ENCODE measurements at places on chromosomes 11 and 22. TPM values are rescaled to one million over a fixed set of nuclear protein-coding genes. Genes with fewer than 3 reads are reported as not detected.
A peak's percentile ranks its signal among the peaks of the same experiment; 100 is the strongest.

Gene BIRC3
- total RNA-seq, result 1.0 TPM

- no peak overlapping the region for H3K4me3 ChIP-seq
- no peaks in the 10 kb centered on the region for H3K4me1 ChIP-seq
- DNase-seq, result no peak
- no peaks in the 10 kb centered on the region for H3K36me3 ChIP-seq
- H3K27me3 ChIP-seq, result no peaks in the 10 kb centered on the region
Measured at GRCh38 chr11:24240496-24241175, 256.2 kb upstream of the LUZP2 start.

GRCh38 chr11:86672007-86672621 lies at the start of gene ME3:
Gene ME3, minus strand, starts transcription at chr11:86672616.
- H3K4me1 ChIP-seq, result peaks cover 56% of the 10 kb centered on the region
- peak within 1 kb of the TSS; percentile 75 for H3K4me3 ChIP-seq
- H3K27ac ChIP-seq, result peak within 1 kb of the TSS; percentile 87
- peak; percentile 85 for DNase-seq
- no peaks in the 10 kb centered on the region for H3K27me3 ChIP-seq

- no peak overlapping the region for H3K4me3 ChIP-seq
- H3K27ac ChIP-seq, result no peak overlapping the region
- no peaks in the 10 kb centered on the region for H3K27me3 ChIP-seq
- no peaks in the 10 kb centered on the region for H3K36me3 ChIP-seq
- H3K4me1 ChIP-seq, result peaks cover 9% of the 10 kb centered on the region
- DNase-seq, result no peak
Measured at GRCh38 chr22:30754971-30755758, 60.5 kb downstream of the OSBP2 start.

Gene MS4A2
- total RNA-seq, result not detected

- H3K27ac ChIP-seq, result peak overlapping the region; percentile 24
- peaks cover 5% of the 10 kb centered on the region for H3K27me3 ChIP-seq
- DNase-seq, result no peak
- no peak overlapping the region for H3K4me3 ChIP-seq
- H3K4me1 ChIP-seq, result peaks cover 8% of the 10 kb centered on the region
Measured at GRCh38 chr22:32644252-32645100, 157.0 kb upstream of the TIMP3 start.

GRCh38 chr11:65551572-65552387 lies 6.4 kb downstream of the LTBP3 start:
- no peak for DNase-seq
- no peaks in the 10 kb centered on the region for H3K27me3 ChIP-seq
- H3K27ac ChIP-seq, result peak overlapping the region; percentile 3
- H3K36me3 ChIP-seq, result peaks cover 40% of the 10 kb centered on the region
- H3K4me3 ChIP-seq, result no peak overlapping the region
- H3K4me1 ChIP-seq, result peaks cover 32% of the 10 kb centered on the region

Gene CCDC81
- 1.4 TPM for total RNA-seq

GRCh38 chr11:126564566-126564965 lies 209.1 kb downstream of the ST3GAL4 start:
- H3K4me3 ChIP-seq, result no peak overlapping the region
- H3K27ac ChIP-seq, result no peak overlapping the region
- H3K4me1 ChIP-seq, result no peaks in the 10 kb centered on the region
- DNase-seq, result no peak

Gene CHRNA10
- 1.1 TPM for total RNA-seq

DNA sequence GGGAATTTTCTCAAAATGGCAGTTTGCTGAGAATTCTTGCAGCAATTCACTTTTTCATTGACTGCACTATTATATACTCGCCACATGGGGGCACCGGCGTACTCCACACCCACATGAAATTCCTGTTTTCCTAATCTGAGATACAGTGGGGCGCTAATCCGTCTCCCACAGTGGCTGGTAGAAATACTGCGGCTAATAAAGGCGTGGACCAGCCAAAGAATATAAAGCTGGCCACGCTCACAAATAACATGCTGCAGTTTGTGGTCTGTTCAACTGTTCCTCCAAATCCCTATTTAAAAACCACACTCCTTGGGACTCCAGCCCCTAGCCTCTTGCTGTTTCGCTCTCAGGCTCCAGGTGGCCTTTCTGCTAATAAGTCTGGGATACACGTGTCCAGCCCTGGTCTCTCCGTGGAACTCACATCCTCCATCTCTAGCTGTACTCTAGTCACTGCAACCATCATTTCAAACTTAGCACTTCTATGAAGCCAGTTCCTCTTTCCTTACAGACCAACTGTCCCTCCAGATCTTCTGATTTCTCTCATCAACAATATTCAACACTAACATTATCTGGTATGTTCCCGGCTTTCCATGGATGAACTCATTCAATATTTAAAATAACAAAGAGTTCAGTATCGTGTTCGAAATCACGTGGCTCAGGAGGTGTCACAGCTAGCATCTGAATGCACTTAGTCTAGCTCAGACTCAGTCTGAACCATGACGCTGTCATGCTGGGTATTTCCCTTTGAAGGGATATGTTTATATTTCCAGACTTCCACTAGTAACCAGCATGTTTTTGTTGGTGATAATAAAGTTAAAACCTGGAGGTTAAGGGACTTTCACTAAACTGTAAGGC lies 22.0 kb downstream of the TBRG1 start:
- no peaks in the 10 kb centered on the region for H3K27me3 ChIP-seq
- no peaks in the 10 kb centered on the region for H3K36me3 ChIP-seq
- H3K4me1 ChIP-seq, result peaks cover 4% of the 10 kb centered on the region

DNA sequence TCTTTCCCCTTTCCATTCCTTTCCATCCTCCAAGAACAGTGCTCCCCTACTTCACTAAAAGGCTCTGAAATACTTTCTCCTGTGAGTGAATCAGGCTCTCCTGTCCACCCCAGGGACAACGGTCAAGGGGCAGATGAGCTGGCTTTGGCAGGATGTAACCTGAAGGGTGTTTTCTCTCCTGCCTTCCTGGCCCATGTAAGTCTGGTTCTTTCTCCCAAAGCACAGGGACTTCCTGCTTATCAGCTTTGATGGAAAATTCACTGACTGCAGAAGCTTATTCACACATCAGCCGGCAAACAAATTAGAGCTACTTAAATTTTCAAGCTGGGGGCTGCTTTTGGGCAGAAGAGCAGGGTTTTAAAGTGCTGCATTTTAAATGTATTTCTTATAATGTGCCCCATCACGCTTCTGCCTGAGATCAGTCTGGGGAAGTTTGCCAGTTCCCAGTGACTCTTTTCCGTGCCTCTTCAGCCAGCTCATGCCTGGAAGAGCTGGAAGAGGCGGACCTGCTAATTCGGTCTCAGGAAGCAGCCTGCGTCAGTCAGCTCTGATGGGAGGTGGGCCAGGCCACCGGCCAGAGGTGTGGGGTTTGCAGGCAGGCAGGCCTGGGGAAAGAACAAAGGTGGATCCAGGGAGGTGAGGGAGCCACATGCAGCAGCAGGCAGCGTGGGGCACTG lies 140.4 kb upstream of the TBCEL start:
- H3K4me1 ChIP-seq, result no peaks in the 10 kb centered on the region
- H3K36me3 ChIP-seq, result no peaks in the 10 kb centered on the region
- no peak overlapping the region for H3K27ac ChIP-seq
- H3K27me3 ChIP-seq, result no peaks in the 10 kb centered on the region
- no peak overlapping the region for H3K4me3 ChIP-seq

- H3K27me3 ChIP-seq, result peaks cover 3% of the 10 kb centered on the region
- H3K4me3 ChIP-seq, result no peak overlapping the region
- peak overlapping the region; percentile 11 for H3K27ac ChIP-seq
- H3K4me1 ChIP-seq, result peaks cover 21% of the 10 kb centered on the region
- no peak for DNase-seq
- no peaks in the 10 kb centered on the region for H3K36me3 ChIP-seq
Measured at GRCh38 chr11:94533696-94534630, 9.8 kb upstream of the FUT4 start.

GRCh38 chr11:121464352-121464946 lies 11.7 kb upstream of the SORL1-AS1 start:
- no peaks in the 10 kb centered on the region for H3K27me3 ChIP-seq
- DNase-seq, result no peak
- no peaks in the 10 kb centered on the region for H3K36me3 ChIP-seq
- peaks cover 44% of the 10 kb centered on the region for H3K4me1 ChIP-seq

DNA sequence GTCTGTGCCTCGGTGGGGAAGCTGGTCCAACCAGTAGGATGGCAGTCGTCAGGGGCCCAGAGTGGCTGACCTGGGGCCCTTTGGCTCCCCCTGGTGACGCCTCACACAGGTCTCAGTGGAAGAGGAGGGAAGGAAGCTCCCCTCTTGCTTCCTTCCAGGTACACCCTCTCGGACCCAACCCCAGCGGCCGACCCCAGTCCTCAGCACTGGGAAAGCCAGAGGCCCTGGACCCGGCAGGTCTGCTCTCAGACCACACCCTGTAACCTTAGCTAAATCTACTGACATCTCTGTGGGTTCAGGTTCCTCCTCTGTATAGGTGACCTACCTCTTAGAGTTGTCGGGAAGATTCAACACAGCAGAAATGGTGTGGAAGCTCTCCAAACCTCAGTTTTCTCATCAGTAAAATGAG lies 3.4 kb upstream of the SCUBE1 start:
- H3K27ac ChIP-seq, result no peak overlapping the region
- H3K36me3 ChIP-seq, result no peaks in the 10 kb centered on the region
- no peak overlapping the region for H3K4me3 ChIP-seq

- no peak overlapping the region for H3K27ac ChIP-seq
- DNase-seq, result no peak
- H3K27me3 ChIP-seq, result peaks cover 27% of the 10 kb centered on the region
- no peak overlapping the region for H3K4me3 ChIP-seq
Measured at GRCh38 chr22:22838148-22838786, 49.3 kb upstream of the IGLL5 start.

GRCh38 chr22:40310081-40310767 lies 36.1 kb upstream of the ADSL start:
- no peaks in the 10 kb centered on the region for H3K27me3 ChIP-seq
- peaks cover 27% of the 10 kb centered on the region for H3K4me1 ChIP-seq
- H3K36me3 ChIP-seq, result peaks cover 54% of the 10 kb centered on the region
- H3K4me3 ChIP-seq, result no peak overlapping the region
- DNase-seq, result no peak

DNA sequence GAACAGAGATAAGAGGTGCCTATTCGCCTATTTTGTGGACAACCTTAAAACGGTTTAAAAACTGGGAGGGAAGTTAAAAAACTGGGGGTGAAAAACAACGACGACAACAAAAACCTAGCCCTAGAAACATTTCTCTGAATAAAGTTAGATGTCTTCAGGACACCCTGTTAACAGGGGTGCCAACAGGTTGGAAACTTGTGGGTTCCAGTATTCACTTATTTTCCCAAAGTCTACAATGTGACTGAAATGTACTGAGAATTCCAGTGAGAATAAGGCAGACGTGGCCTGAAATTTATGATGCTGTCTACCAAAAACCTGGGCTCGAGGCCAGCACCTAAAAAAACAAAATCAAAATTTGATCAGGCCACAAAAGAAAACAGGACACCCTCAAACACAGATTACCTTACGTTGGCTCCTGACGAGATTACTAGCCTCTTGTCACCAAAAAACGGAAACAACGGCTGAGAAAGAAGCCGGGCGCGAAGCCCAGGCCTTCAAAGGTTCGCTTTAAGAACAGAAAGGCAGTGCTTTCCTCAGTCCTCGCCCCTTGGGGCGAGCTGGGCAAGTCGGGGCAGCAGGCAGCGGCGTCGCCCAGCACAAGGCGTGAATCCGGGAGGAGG lies 906 bp downstream of the CCDC90B start:
- peak overlapping the region; percentile 100 for H3K27ac ChIP-seq
- peaks cover 26% of the 10 kb centered on the region for H3K4me1 ChIP-seq
- peaks cover 12% of the 10 kb centered on the region for H3K27me3 ChIP-seq
- H3K4me3 ChIP-seq, result peak overlapping the region; percentile 96
- no peak for DNase-seq

DNA sequence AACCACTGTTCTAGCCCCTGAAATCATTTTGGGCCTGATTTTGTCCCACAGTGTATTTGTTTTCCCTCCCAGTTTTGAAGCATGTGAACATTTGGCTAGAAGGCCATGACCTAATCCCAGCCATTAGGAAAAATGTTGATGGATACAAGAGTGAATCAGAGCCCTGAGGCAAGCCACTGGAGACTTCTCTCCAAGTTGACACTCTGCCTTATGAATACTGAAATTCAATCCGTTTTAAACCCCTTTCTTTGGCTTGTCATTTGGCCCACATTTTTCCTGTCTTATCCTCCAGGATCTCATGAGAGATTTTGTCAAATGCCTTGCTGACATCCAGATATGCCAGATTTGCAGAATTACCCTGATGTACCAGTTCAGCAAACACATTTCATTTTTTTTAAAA lies 158.8 kb downstream of the FAT3 start:
- H3K4me3 ChIP-seq, result no peak overlapping the region
- peaks cover 63% of the 10 kb centered on the region for H3K4me1 ChIP-seq
- H3K36me3 ChIP-seq, result no peaks in the 10 kb centered on the region
- DNase-seq, result no peak

DNA sequence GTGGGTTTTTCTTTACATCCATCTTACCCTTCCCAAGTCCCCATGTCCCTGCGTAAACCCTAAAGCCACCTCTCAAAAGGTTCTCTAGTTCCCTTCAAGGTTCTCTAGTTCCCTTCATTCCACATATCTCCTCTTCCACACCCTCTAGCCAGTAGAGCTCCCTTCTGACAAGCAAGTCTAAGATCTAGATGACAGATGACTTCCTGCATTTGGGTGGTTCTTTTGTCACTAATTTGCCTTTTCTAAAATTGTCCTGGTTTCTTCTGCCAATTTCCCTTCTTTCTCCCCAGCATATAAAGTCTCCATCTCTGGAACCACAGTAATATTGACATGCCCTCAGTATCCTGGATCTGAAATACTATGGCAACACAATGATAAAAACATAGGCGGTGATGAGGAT lies 7.8 kb downstream of the CD3E start:
- no peak overlapping the region for H3K4me3 ChIP-seq
- H3K36me3 ChIP-seq, result peaks cover 1% of the 10 kb centered on the region
- no peak overlapping the region for H3K27ac ChIP-seq
- H3K4me1 ChIP-seq, result peaks cover 5% of the 10 kb centered on the region

- H3K4me1 ChIP-seq, result peaks cover 2% of the 10 kb centered on the region
- H3K36me3 ChIP-seq, result peaks cover 21% of the 10 kb centered on the region
- DNase-seq, result no peak
- H3K27me3 ChIP-seq, result no peaks in the 10 kb centered on the region
- H3K27ac ChIP-seq, result no peak overlapping the region
- H3K4me3 ChIP-seq, result no peak overlapping the region
Measured at GRCh38 chr11:46410021-46410420, 18.4 kb upstream of the CHRM4 start.

DNA sequence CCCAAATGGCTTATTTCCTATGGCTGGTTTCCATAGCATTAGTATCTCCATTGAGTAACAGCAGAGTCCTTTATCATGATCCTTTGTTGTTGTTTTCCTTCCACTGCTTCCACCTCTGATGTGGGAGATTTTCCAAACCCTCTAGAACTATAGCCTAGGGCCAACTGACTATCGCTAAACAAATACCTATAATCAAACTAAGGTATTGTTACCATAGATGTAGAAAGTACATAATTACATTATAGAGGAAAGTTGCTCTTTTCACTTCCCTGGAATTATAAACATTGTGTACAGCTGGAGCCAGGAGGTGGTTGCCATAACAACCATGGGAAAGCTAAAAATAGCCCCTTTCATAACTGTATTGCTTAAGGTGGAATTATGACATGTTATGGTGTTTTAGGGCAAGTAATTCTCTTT lies 47.0 kb upstream of the ALKBH3 start:
- H3K4me3 ChIP-seq, result no peak overlapping the region
- DNase-seq, result no peak
- peak overlapping the region; percentile 81 for H3K27ac ChIP-seq
- peaks cover 25% of the 10 kb centered on the region for H3K4me1 ChIP-seq
- H3K27me3 ChIP-seq, result no peaks in the 10 kb centered on the region

Data from osteocyte (in vitro differentiated cells).